ENCODE measurements at places on chromosomes 3 and 15.

GRCh38 chr3:128273109-128273840 is 120.0 kb downstream of the EEFSEC start:
- no peak for DNase-seq

DNA sequence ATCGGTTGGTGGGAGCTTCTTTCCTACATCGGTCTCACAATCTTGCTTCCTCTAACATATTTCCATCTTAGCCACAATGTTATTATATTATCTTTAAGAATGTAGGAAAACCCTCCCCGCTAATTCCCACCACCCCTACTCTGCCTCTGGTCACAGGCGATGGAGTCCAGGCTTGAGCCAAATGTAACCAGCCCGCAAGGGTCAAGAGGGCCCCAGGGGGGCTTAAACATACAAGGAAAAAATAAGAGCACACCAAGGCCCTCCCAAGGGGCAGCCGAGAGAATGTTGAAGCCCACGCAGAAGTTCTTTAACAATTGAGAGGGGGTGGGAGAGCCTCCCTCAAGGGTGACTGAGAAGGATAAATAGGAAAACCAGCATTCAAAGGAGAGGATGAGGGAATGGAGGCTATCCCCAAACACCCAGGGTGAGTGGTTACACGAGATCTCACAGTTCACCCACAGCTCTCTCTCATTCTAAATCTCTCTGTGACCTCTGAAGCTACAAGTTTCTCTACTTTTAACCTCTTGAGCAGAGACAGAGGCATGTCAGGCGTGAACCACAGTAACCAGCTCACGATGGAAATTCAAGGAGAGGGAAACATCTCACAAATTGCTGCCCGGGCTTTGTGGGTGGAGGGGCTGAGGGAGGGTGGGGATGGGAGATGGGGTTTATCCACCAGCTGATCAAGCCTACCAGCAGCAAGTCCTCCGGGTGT is 31.4 kb upstream of the UACA start:
- DNase-seq = no peak

- DNase-seq = no peak
Measured at GRCh38 chr3:48463703-48464102, 17.2 kb downstream of the ATRIP start.

GRCh38 chr3:117603097-117603496 is 893.5 kb downstream of the TUSC7 start:
- no peak for DNase-seq

GRCh38 chr3:152899306-152899705 is 64.4 kb downstream of the P2RY1 start:
- no peak for DNase-seq

GRCh38 chr3:13708871-13709595 is 160.1 kb downstream of the FBLN2 start:
- no peak for DNase-seq

DNA sequence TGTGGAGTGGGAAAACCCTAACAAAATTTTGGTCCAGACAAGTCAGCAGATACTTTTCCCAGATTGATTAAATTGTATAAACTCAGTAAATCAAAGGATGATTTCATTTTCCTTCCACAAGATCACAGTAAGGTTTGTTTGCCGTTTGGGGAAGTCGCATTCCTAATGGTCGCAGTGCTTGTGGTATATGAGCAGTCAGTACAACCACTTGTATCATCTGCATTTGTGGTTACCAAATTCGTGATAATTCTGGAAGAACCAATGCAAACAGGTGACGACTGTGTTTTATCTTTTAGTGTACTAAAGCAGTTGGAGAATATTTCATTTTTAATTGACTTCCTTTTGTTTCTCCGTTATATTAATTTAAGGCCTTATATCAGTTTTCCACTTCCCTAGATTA is 100.0 kb upstream of the CNTN6 start:
- no peak for DNase-seq

GRCh38 chr3:157463816-157464215 is 27.2 kb downstream of the PTX3 start:
- no peak for DNase-seq

GRCh38 chr3:49903451-49904424 is at the start of gene MST1R:
MST1R (minus strand) TSS chr3:49903873; CDS start chr3:49903609, 264 bp downstream.
- peak; percentile 63 for DNase-seq

GRCh38 chr3:127747751-127748521 is 74.4 kb downstream of the MGLL start:
- DNase-seq = peak; percentile 32

- DNase-seq = no peak
Measured at GRCh38 chr3:195868866-195869412, 39.4 kb downstream of the TNK2 start.

DNA sequence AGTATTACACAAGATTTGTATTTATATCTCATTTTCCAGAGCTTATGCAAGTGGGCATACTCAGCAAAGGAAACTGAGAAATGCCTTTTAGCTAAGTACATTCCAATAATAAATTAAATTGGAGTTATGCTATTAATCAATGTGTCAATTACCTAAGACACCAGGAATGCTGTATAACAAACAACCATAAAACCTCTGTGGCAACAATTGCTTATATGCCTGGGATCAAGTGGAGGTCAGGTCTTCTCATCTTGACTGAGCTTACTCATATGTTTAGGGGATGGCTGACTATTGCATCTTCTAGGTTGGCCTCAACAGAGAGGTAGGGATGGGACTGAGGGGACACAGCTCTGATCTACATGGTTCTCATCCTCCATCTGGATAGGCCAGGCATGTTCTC is 30.7 kb downstream of the CD200R1L start:
- DNase-seq = no peak

DNA sequence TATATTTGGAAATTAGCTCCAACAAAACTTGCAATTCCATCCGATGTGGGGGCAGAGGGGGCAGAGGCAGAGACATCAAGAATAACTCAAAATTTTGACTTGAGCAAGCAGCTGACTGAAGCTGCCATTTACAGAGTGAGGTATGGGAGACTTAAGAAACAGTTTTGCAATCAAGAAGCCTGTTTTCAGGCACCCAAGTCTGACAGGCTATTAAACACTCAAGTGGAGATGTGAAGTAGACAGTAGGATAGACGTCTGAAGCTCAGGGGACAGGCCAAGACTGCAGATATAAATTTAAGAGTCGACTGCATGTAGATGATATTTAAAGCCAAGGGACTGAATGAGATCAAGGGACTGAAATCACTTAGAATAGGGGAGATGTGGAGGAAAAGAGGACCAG is 9.9 kb upstream of the SH3BP5 start:
- DNase-seq = no peak

GRCh38 chr15:79463043-79463780 is 31.1 kb downstream of the MINAR1 start:
- DNase-seq = no peak

DNA sequence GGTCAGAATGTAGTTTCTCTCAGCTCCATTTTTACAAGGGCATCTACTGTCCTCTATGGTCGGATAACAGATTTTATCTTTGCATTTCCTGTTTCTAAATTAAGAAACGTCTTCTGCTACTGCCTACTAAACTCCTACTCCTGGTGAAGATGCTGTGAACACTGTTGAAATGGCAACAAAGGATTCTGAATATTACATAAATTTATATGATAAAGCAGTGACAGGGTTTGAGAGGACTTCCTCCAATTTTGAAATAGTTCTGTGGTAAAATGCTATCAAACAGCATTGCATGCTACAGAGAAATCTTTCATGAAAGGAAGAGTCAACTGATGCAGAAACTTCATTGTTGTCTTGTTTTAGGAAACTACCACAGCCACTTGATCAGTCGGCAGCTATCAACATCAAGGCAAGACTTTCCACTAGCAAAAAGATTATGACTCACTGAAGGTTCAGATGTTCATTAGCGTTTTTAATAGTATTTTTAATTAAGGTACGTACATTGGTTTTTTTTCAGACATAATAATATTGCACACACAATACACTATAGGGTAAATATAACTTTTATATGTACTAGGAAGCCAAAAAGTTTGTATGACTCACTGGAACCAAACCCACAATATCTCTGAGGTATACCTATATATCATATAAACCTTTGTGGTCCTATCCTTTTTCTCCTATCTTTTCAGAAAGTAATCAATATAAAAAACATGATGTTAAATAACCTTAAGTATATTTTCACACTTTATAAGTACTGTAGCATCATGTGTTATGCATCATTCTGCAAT is 156.1 kb downstream of the STAG1 start:
- no peak for DNase-seq

DNA sequence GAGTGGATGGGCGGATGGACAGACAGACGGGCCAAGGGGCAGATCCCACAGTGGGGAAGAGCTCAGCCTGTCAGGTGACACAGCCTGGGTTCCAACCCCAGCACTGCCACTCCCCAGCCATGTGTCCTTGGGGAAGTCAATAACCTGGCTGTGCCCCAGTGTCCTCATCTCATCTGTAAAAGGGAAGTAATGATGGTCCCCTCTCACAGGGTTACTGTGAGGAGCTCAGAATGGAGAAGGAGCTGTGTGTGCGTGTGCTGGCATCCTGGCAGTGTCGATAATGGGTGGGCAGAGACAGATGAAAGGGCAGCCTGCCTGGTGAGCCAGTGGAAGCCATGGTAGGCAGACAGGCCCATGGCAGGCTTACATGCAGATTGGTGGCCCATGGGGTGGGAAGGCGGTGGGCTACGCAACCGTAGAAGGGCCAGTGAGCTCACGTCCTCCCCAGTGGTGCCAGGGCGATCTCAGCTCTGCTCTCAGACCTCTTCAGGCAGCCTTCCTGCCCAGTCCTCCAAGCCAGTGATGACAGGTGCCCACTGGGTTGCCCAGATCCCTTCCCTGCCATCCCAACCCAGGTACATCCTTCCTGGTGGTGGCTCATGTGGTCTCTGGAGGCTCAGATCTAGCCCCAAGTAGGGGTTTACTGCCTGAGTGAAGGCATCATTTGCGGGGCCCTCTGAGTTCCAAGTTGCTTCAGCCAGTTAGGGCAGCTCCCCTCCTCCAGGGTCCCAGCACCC is 2.3 kb upstream of the DNAJB8 start:
- no peak for DNase-seq

GRCh38 chr15:92454555-92455105 is 60.9 kb downstream of the ST8SIA2 start:
- no peak for DNase-seq

- no peak for DNase-seq
Measured at GRCh38 chr3:122576174-122576940, 1.1 kb upstream of the PARP15 start.

DNA sequence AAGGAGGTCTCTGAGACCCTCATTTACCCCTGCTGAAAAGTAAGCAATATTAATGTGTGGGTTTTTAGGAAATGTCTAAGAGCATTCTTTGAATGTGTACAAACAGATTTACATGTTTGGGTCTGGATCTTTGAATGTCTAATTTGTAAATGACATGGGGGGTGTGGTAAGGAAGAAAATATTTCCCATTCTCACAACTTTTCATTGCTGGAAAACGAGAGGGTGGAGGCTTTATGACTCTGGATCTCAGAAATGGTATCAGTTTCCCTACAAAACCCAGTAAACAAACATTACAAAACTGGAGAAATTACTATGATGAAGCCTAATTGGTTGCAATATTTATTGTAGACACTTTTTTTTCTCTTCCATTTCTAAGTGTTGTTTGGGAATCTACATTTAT is 98.1 kb upstream of the FOXB1 start:
- no peak for DNase-seq

DNA sequence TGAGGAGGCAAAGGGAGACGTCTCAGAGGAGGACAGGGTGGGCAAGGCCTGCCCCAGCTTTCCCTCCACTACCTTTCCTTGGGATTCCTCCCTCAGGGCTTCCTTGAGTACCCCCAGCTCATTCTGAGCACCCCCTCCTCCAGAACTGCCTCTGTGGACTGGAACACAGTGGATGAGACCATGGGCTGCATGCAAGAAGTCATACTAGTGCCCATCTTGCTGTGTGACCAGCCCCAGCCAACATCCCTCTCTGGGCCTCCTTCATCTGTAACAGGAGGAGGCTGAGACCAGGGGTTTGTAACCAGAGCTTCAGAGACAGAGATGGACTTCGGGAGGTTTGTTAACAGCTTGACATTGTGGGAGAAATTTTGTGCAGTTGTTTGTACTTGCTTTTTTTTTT is 25.6 kb downstream of the FEM1B start:
- DNase-seq = no peak

- DNase-seq = no peak
Measured at GRCh38 chr3:27085829-27086730, 283.1 kb downstream of the NEK10 start.

- no peak for DNase-seq
Measured at GRCh38 chr3:110174908-110175307, 837.6 kb upstream of the DPPA4 start.

GRCh38 chr15:31338879-31339557 is 12.4 kb downstream of the KLF13 start:
- DNase-seq = peak; percentile 89

- no peak for DNase-seq
Measured at GRCh38 chr3:66538390-66538789, 37.6 kb upstream of the LRIG1 start.

- no peak for DNase-seq
Measured at GRCh38 chr3:34934660-34935059, 704.7 kb upstream of the ARPP21 start.

DNA sequence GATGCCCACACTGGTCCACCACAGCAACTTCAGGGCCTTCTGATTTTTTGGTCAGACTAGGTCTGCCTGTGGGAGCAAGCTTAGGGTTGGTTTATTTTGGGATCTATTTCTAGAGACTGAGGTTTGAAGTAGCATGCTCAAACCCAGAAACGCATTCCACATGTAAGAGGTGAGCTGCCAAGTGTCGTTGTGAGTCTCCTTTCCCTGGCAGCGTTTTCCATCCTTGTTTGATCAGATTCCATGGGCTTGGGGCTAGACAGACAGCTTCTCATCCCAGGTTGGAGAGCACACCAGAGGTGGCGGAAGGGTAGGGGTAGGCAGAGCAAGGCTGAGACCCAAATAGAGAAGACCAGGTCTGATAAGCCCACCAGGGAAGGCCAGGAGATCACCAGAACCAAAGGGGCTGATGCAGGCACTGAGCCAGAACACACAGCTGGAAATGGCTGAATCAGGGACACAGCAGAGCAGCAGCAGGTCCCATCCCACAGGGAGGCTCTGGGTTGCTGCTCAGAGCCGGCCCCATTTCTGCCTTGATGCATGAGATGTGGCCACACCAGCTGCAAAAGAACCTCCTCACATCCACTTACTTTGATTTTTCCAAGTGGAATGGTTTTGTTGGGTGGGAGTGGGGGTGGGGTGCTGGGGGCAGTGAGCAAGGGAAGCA is 186.8 kb downstream of the THSD4 start:
- DNase-seq = no peak

GRCh38 chr3:171415070-171415469 is 45.1 kb downstream of the TNIK start:
- no peak for DNase-seq

GRCh38 chr3:12230877-12231276 is 58.0 kb upstream of the PPARG start:
- DNase-seq = no peak

- DNase-seq = no peak
Measured at GRCh38 chr3:144415492-144415891, 443.9 kb downstream of the DIPK2A start.

GRCh38 chr3:74465715-74466410 is 148.6 kb downstream of the CNTN3 start:
- DNase-seq = no peak

DNA sequence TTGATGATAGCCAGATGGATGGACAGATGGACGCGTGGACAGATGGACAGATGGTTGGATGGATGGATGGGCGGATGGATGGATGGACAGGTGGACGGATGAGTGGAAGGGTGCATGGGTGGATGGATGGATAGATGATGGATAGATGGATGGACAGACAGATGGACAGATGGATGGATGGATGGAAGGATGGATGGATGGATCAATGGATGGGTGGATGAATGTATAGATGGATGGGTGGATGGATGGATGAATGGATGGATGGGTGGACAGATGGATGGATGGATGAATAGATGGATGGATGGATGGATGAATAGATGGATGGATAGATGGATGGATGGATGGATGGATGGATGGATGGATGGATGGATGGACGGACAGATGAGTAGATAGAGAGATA is 40.9 kb downstream of the GABRB3 start:
- DNase-seq = no peak
